DMS79 (cell line): ENCODE measurements at places on chromosomes 2 and 18.

- no peak for DNase-seq
Measured at GRCh38 chr18:52340406-52341102, 557 bp downstream of the DCC start.

GRCh38 chr18:29430416-29430815 is 1253.5 kb upstream of the CDH2 start:
- no peak for DNase-seq

DNA sequence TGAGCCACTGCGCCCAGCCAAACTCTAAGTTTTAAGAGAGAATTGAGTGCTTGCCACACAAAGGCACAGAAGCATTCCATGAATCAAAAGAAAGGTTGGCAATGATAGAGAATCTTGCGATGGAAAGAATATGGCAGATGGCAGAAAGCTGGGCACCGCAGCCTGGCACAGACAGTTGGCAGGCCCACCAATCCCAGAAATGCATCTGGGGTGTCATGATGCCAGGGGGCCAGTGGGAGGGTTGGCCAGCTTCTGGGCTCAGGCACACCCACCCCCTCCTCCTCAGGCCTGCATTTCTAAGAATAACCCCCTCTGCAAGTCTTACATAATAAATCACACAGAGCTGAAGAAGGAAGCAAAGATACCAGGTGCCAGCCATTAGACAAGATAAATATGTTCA is 19.6 kb downstream of the ZNF2 start:
- no peak for DNase-seq

DNA sequence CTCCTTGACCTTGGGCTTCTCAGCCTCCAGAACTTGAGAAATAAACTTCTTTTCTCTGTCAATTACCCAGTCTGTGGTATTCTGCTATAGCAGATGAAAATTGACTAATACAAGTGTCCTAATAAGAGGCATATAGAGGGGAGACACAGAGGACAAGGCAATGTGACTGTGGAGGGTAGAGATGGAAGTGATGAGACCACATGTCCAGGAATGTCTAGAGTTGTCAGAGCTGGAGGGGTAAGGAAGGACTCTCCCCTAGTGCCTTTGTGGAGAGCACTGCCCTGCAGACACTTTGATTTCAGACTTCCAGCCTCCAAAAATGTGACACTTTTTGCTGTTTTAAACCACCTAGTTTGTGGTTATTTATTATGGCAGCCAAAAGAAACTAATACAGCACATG is 74.4 kb downstream of the ACKR3 start:
- DNase-seq = no peak
